ENCODE measurements at places on chromosomes 6 and 20.

- DNase-seq = peak; percentile 90
These were observed 294.0 kb downstream of the ADGB start for GRCh38 chr6:146892613-146893401.

DNA sequence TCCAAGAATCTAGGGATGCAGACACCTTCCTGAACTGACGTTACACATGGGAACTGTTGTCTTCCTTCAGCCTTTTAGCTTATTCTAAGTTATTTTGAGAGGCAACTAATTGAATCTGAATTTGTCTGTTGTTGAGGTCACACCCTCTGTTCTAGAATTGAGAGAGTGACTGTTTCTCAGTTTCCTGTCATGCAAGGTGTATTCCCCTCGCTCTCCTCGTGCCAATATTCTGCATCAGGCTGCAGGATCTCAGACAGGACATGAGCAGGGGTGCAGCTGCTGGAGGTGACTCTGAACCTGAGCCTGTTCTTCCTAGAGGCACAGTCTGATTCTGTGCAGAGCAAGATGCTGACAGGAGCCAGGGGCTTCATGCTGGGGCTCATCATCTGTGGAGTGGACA, 52.5 kb downstream of the HLA-DPB1 start:
- no peak for DNase-seq

DNA sequence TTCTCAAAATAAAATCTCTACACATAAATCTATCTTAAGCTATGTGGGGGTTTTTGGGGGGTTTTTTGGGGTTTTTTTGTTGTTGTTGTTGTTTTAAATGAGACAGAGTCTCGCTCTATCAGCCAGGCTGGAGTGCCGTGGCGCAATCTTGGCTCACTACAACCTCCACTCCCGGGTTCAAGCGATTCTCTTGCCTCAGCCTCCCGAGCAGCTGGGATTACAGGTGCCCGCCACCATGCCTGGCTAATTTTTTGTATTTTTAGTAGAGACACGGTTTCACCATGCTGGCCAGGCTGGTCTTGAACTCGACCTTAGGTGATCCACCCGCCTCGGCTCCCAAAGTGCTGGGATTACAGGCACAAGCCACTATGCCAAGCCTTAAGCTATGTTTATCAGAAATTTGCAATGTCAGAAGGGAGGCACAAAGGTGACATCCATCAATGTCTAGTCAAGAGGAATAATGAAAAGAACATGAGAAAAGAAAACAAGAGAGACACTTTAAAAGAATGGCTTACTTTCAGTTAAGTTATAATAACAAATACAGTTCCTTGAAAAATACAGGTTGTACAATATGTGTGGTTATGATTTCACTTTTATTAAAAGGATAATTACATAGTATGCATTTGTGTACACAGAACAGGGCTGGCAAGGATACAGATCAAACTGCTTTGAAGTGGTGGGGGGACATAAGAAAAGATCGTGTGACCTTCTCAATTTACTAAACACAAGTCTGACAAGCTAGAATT, 28.6 kb downstream of the SLC23A2 start:
- no peak for DNase-seq

GRCh38 chr6:20351534-20351933, 50.1 kb upstream of the E2F3 start:
- peak; percentile 19 for DNase-seq

GRCh38 chr20:63908008-63908682, 13.2 kb downstream of the DNAJC5 start:
- DNase-seq = no peak

GRCh38 chr20:3640259-3640658, 22.9 kb downstream of the GFRA4 start:
- no peak for DNase-seq

DNA sequence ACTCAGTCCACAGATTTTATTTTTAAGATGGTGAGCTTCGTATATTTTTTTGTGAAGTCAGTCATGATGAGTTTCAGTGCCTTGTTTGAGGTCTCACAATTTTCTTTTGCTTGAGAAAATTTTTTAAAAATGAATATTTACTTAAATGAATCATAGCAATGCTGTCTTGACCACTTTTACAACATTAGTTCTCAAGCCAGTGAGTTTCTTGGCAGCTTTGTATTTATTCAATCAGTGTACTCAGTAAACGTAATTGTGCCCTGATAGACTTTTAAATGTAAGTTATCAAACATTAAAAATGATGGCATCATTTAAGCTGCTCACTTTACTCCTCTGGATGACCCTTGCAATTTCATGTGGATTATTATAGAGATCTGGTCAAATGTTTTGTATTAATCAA, 261.4 kb downstream of the KHDC1L start:
- DNase-seq = no peak

DNA sequence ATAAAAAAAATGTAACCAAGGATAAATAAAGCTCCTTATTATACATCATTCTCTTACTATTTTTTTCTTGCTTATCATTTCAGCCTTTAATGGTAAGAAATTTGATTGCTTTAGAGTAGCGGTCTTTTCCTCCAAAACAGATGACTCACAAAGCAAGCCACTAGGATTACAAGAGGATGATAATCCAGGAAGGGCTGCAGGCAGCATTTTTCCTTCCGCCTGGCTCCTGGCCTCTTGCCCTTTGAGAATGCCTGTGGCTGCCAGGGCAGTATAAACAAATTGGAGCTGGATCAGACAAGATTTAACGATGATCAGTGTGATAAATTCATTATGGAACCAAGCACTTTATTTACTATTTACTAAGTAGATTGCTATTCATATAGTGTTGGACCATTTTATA, 9.7 kb upstream of the FBXL4 start:
- no peak for DNase-seq

DNA sequence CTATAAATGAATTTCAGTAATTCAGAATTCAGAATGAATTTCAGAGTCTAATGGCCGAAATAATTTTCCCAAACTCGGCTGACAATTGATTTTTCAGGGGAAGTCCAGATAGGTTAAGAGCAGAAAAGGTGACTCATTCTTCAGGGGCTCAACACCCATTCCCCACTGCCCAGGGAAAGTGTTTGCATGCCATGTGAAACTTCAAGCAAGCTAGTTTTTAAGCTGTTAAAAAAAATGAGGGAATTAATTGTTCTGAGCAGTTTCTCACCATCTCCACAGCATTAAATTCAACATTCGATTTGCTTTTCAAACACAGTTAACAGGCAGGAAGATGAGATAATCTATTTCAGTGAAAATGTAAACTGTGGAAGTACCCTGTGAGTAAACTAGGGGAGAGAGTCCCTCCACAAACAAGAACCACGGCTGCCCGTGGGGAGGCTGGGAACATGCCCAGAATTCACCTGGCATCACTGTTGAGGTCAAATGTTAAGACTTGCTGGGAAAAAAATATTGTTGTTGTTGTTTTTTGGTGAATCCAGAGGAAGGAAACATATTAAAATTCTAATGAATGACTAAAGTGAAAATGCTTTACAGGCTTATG, 650.8 kb upstream of the AGPAT4 start:
- DNase-seq = no peak

- no peak for DNase-seq
These were observed at the start of gene CFB for GRCh38 chr6:31945507-31946369. Gene CFB (plus strand): TSS chr6:31946095. CDS start chr6:31946222, 127 bp downstream.

DNA sequence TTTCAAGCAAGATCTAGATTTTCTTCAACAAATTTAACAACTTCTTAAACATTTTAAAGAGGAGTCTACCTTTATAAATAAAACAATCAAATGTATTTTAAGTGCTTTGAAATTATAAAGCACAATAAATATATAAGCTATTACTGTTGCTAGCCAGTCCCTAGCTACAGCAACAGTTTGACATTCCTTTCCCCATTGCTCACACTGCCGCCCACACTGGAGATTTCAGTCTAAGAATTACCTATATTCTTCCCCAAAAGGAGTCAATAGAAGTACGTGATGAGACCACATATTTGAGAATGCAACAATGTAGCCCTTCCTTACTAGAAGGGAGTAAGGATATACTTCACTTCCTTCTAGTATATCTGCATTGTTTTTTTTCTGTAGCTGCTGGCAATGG, 65.3 kb upstream of the RNF146 start:
- no peak for DNase-seq

- peak; percentile 36 for DNase-seq
These were observed 485 bp downstream of the ADISSP start for GRCh38 chr20:3767110-3767426.

DNA sequence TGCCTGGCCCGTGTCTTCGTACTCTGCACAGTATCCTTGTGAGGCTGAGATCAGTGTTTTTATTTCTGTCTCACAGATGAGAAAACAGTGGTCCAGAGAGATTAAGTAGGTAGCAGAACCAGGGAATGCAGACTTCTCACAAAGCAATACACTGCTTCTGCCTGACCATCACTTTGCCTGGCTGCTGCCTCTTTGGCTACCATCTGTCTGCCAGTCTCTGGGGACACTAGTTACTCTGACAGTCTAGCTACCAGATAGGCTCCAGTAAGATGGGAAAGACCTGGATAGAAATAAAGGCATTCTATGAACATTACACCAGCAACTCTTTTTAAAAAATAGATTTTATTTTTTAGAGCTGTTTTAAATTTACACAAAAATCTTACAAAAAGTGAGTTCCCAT, 96.9 kb downstream of the PHACTR3 start:
- no peak for DNase-seq
